ENCODE measurements at places on chromosomes 7 and 10.

DNA sequence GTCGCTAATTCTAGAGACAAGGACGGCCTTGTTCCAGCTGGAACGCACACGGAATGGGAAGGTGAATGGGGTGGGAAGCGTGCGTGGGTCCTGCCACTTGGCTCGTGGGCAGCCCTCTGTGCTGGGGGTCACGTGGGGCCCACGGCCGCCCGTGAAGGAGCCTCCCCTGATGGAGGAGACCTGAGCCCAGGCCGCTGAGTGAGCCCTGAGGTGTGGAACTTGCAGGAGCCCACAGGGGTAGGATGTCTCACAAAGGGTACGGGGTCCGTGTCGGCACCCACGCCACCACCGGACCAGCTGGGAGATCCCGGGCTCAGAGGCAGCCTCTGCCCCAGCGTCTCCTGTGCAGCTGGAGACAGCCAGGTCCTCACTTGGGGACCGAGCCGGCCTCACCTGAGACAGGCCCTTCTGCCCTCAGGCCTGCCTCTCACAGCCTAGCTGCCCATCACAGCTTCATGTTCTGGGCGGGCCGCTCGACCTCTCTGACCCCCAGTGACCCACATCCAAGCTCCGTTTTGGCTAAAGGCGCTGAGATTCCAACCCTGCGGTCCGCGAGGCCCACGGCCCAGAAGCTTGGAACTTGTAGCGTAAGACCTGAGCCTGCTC lies 84.8 kb downstream of the FOXL3 start:
- DNase-seq, result peak; percentile 12

- peak; percentile 10 for DNase-seq
Measured at GRCh38 chr7:157517782-157518513, 181.1 kb downstream of the DNAJB6 start.

GRCh38 chr10:102744374-102745051 lies 765 bp downstream of the WBP1L start:
- no peak for DNase-seq

DNA sequence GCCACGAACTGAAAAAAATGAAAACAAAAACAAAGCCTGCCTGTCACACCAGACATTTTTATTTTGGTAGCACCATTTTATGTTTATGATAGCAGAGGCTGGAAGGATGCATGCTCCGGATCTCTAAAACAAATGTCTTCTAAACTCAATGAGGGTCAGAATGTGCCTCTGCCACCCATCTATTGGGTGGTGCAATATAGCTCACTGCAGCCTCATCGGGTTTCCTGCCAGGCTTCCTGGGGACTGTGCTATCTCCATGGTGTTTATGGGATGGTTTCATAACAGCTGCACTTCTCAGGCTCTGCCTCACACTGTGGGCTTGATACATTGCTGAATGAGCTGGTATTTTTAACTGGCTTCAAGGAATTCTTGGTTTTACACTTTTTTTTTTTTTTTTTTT lies 94.4 kb downstream of the ITIH5 start:
- no peak for DNase-seq

- no peak for DNase-seq
Measured at GRCh38 chr10:80443531-80443974, 10.6 kb upstream of the TSPAN14 start.

Measured in activated B cell treated with CpG ODN at 0.5 μM for 24 hours (primary cell).